ENCODE measurements at places on chromosomes 6 and 20.
A peak's percentile ranks its signal among the peaks of the same experiment; 100 is the strongest.

- DNase-seq: peak; percentile 49
Measured at GRCh38 chr6:1604158-1605003, 5.3 kb upstream of the FOXC1 start.

DNA sequence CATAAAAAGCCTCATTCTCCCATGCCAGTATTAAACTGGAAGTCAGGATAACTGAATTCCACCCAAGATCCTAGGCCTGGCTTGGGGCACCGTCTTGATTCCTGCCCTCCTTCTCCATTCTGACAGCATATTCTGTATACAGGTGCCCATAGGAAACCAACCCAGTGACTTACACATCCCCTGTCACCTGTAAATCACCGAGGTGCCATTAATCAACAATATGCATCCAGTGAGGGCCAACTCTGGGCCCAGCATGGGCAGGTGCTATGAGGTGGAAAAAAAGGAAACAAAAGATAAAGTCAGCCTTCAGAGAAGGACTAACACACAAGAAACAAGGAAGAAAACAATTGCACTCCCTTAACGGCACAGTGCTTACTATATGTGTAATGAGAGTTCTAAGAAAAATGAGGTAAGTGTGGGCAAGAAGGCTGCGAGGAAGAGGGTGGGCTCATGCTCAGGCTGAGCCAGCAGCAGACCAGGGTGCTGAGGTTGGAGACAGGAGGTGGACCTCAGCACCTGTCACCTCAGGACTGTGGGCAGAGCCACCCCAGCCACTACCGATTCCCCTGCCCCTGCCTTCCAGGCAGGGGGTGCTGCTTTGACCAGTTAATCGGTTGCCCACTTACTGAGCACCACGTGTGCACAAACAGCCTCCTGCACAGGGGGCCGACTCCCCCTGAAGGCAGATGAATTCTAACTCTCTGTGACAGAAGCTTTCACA lies 105.9 kb downstream of the TRERF1 start:
- no peak for DNase-seq

DNA sequence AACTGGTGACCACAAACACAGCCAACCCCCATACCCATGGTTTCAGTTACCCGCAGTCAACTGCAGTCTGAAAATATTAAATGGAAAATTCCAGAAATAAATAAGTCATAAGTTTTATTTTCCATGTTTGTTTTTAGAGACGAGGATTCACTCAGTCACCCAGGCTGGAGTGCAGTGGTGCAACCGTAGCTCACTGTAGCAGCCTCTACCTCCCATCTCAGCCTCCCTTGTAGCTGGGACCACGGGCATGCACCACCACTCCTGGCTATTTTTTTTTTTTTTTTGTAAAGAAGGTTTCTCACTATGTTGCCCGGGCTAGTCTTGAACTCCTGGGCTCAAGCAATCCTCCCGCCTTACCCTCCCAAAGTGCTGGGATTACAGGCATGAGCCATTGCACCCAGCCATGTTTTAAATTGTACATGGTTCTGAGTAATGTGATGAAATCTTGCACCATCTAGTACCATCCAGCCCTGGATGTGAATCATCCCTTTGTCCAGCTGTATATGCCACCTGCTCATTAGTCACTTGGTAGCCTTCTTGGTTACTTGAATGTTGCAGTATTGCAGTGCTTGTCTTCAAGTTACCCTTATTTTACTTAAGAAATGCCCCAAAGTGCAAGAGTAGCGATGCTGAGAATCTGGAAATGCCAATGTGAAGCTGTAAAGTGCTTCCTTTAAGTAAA lies 14.5 kb downstream of the CSNK2A1 start:
- no peak for DNase-seq

DNA sequence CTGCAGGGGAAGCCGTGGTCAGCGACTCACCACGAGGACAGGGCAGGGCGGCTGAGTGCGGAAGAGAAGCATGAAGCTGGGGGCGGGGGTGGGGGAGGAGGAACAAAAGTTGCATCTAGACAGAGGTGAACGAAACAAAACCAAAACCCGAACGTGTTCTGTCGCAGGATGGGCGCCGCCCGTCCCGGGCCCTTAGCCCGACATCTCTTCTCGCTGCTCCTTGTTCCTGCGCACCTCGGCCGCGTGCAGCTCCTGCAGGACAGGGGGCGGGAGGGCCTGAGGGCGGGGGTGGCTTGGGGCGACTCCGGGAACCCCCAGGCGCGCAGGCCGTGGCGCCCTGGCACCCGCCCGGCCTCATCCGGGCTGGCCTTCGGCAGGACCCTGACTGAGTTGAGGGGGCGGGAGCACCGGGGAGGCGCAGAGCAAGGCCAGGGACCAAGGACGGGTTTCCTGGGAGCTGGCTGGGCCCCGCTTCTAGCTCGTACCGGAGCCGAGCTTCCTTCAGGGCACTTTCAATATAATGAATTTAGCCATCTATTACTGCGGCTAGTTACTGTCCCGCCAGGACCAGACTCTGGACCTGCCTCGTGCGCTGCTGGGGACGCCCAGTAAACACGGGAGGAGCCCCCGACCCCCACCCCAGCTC lies 12.0 kb downstream of the STMN3 start:
- DNase-seq: no peak

- DNase-seq: no peak
Measured at GRCh38 chr6:32132110-32132509, 2.0 kb upstream of the FKBPL start.

DNA sequence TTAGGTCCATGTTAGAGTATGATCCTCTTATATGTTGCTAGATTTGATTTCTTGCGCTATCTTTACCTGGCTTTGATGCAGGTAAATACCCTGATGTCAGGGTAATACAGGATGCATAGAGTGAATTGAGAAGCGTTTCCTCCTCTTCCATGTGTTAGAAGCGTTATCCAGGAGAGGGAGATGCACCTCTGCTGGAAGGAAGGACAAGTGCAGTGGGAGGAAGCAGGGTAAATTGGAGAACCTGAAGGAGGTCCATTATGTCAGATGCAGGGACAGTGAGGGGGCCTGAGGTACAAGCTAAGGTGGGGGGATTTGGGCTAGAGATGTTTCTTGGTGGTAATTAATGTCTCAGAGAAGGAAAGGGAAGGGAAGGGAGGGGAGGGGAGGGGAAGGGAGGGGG lies 7.7 kb downstream of the SHLD1 start:
- no peak for DNase-seq

GRCh38 chr6:82178759-82179112 lies 68.8 kb downstream of the IBTK start:
- DNase-seq: no peak

GRCh38 chr6:170052991-170053821 lies 237.7 kb downstream of the DLL1 start:
- no peak for DNase-seq

DNA sequence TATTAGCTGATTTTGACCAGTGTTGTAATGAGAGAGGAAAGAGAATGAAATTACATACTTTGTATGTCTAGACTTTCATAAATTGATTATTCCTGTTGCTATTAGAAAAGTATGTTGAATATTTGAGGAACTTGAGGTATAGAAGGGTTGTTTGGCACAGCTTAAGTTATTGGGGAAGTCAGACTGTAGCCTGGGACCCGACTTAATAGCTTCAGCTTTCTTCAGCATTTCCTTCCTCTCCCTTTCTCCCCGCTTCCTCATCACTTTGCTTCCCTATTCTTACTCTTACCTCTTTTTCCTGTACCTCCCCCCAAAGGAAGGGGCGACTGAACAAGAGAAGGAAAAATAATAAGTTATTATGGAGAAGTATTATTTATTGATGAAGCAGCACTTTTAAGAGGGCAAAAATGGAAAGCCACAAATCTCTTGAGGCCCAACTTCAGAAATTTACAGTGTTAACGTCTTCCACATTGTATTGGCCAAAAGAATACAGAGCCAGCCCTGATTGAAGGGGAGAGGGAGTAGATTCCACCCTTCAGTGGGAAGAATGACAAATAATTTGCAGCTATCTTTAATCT lies 7.4 kb downstream of the SENP6 start:
- DNase-seq: no peak

GRCh38 chr6:110485491-110485890 lies 9.1 kb upstream of the SLC22A16 start:
- no peak for DNase-seq

DNA sequence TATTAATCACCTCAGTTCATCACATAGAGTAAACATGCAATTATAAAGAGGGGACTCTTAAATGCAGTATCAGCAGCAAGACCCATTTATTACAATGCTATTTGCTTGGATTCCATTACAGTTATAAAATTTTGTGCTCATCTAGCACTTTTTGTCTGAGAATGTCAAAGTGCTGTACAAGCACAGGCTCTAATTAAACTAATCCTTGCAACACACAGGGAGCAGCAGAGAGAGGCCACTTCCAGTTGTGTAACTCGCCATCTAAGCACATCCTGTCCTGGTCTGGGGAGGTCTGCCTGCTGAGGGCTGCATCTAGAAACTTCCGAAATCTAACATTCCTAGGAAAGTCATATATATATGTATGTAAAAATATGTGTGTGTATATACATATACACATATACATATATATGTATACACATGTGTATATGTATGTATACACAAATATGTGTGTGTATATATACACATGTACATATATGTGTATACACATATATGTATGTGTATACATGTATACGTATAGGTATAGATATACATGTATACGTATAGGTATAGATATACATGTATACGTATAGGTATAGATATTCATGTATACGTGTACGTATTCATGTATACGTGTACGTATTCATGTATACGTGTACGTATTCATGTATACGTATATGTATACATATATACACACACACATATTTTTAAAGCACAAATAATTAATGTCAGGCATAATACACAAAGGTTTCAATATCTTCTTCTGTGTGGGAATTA lies 136.4 kb upstream of the JARID2 start:
- no peak for DNase-seq

DNA sequence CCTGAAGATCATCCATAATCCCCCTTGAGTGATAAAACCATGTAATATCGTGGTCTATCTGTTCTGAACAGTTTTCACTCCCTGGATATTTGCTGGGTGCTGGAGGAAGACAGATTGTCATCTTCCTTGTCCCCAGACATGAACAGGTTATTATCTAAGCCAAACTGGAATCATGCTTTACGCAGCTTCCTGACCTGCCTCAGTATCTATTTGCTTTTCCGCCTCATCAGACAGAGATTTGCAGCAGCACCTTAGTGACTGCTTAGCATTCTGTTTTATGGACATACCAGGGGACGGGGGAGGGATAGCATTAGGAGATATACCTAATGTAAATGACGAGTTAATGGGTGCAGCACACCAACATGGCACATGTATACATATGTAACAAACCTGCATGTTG lies 124.6 kb downstream of the SLC23A2 start:
- no peak for DNase-seq

DNA sequence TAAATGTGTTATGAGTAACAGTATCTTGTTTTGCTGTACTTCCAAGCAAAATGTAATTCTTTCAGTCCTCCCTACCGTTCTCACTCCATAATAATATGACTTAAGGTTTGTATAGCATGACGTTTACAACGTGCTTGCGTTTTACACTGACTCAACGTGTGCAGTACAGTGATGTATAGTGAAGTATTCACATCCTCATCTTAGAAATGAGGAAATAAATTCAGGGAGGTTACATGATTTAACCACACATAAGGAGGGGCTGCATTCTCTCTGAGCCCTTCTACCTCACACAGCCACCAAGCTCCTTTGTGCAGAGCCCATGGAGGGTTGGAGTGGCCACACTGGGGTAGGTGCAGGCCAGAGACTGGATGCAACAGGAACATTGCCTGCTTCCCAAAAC lies 164.5 kb downstream of the MTHFD1L start:
- DNase-seq: no peak

DNA sequence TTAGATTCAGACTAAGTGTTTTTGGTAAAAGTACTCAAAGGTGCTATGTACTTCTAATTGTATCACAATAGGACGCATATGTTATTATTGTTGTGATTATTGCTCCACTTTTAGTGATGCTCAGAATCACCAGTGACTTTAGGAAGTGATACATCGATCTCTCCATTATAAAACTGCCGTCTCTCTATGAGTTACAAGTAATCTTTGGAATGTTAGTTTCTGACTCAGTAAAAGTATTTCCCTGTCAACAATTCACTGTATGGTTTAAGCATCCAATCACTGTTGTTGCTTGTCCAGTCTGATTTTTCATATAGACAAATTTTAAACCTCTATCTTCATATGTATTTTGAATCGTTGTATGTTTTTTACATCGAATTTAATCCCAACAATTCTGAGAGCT lies 9.4 kb downstream of the DCBLD1 start:
- DNase-seq: no peak

DNA sequence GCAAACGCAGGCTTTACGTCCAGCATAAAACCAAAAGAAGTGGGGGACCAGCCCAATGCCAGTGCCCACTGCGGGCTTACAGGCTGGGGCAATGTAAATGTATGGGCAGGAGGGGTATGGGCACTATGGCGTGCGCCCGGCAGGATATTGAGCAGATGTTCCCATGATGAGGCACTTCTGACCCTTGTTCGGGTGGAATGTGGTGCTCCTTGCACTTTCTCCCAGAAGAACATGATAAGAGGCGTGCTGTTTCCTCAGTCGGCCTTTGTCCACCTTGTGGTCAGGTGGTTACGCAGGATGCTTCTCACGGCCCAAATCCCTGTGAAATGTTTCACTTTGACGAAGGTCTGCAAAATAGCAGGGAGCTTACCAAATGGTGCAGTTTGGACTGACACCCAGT lies 4.8 kb upstream of the GPR31 start:
- no peak for DNase-seq

DNA sequence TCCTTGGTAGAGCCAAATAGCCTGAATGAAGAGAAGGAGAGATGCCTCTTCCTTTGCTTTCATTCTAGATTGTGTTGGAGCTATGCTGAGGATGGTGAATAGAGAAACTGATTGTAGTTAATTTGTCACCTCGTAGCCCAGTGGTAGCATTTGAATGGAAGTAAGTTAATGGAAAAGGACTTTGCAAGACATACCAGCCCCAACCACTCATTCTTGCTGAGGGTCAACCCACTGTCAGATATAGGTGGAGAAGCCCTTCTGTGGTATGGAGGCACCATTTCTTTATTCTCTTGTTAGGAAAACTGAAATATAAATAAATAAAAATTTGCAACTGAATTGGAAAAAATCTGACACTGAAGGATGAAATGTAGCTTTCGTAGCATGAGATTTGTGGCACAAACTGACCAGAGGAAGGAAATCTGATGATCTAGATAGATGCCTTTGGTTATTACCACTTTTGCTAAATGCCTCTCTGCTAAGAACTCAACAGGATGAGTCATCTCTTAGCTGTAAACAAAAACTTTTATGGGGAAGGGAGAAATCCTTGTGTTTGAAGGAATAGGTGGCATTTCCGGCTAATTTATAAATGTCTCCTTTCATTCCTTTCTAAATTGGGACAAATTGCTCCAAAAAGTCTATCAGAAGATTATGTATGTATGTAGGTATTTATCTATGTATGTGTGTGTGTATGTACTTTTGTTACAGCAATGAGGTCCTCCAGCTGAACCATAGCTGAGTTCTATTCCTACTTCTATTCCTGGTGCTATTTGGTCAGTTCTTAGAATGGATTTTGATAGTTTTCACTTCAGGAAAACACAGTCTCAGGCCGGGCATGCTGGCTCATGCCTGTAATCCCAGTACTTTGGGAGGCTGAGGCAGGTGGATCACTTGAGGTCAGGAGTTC lies 76.5 kb upstream of the SUPT3H start:
- DNase-seq: no peak
